Stimulated activated CD8-positive, alpha-beta memory T cell treated with anti-CD3 and anti-CD28 coated beads, Interleukin-4, amount 100 ng/mL, for 4 hours (primary cell): ENCODE measurements at places on chromosomes 1 and 21.

DNA sequence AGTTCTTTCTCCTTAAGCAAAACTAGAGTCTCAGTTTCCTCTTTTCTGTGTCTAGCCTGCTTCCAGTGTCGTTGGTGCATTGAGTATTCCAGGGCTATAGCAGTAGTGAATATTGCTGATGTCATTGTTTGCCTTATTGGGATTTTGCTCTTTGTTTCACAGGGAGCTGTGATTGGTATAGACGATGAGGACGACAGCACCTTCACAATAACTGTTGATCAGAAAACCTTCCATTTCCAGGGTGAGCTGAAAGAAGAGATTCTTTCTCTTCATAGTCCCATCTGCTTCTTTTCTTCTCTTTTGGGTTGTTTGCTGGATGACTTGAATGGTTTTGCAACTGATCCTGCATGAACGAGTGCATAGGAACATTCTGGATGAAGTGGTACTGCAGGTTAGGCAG lies 52.4 kb downstream of the OSBPL9 start:
- DNase-seq = no peak

- no peak for DNase-seq
These were observed 187.1 kb upstream of the COA6 start for GRCh38 chr1:234186037-234186688.

- DNase-seq = no peak
These were observed 94.3 kb downstream of the KCNJ6 start for GRCh38 chr21:37821786-37822450.

GRCh38 chr1:88228114-88228513 lies 456.0 kb upstream of the PKN2 start:
- DNase-seq = no peak

DNA sequence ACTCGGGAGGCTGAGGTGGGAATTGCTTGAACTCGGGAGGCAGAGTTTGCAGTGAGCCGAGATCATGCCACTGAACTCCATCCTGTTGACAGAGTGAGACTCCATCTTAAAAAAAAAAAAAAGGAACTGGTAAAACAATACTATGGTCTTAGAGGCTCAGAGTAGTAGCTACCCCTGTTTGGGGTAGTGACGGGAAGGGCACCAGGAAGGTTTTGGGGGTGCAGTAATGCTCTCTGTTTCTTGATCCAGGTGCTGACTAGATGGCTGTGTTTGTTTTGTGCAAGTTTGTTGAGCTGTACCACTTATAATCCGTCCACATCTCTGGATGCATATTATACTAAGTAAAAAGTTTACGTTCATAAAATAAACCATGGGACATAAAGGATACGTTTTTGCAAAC lies 765.8 kb upstream of the TPTE start:
- DNase-seq = no peak

GRCh38 chr1:66575739-66576138 lies 41.8 kb downstream of the SGIP1 start:
- no peak for DNase-seq

- no peak for DNase-seq
These were observed 104.2 kb downstream of the IGSF21 start for GRCh38 chr1:18211764-18212163.

DNA sequence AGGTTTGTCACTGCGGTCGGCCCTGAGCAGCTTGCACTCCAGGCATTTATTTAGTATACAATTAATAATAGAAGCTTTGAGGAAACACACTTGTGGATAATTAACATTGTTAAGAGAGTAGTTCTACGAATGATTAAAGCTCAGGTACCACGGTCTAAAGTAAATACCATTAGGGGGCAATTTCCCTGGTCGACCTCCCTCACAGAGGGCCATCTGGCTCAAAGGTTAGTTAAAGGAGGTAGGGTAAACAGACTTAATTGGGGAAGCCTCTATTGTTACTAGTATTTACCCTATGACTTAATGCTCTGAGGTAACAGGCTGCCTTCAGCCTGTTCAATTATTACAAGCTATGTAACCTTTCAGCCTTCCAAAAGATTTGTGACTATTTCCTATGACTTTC lies 122.3 kb upstream of the SLC44A3 start:
- DNase-seq = no peak
